ENCODE measurements at places on chromosomes 13 and 19.
A peak's percentile ranks its signal among the peaks of the same experiment; 100 is the strongest.

DNA sequence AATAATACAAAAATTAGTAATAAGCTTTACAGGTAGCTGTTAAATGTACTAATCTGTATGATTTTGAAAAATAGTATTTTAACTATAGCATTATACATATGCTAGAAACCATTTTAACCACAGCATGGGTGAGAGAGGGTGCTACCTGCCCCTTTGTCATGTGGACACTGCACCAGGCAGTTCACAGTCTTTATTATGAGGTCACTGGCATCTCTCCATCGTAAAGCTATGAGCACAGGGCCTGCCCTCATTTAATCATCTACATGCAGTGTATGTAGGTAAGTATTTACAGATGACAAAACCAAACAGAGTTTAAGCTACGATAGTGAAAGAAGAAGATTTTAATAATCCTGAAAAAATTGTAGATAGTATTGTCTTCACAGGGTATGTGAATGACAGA is 21.7 kb downstream of the EDNRB start:
- DNase-seq, result peak; percentile 38

- peak; percentile 53 for DNase-seq
These were observed 314.4 kb downstream of the PCDH9 start for GRCh38 chr13:66915596-66916185.

- DNase-seq, result no peak
These were observed 8.1 kb upstream of the FPR3 start for GRCh38 chr19:51786646-51787494.

GRCh38 chr19:40279120-40279551 is 6.0 kb downstream of the AKT2 start:
- no peak for DNase-seq

Data from endothelial cell of umbilical vein (primary cell).